ENCODE measurements at places on chromosomes 16 and 17.

DNA sequence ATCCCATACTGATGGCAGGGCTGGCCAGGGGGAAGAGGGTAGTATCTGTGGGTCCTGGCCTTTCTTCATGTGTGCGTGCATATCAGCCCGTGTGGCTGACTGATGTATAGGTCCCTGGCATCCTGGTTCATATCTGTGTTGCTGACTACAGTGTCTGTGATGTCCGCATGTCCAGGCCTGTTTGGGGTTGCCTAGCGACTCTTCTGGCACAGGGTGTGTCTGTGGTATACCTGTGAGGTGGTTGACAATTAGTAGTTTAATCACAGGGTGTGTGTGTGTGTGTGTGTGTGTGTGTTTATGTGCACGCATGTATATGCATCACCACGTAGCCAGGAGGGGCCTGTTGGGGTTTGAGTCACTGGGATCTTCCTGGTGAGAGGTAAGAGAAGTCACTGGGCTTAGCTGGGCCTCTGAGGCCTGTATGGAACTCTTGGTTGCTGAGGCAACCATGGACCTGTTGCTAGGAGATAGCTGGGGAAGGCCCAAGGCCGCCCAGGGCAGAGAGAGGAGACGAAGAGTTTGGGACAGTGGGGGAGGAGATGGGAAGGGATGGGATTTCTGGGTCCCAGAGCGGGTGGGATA lies 603 bp upstream of the TMEM95 start:
- DNase-seq, result no peak

- DNase-seq, result peak; percentile 79
These were observed 122.3 kb upstream of the CIBAR2 start for GRCh38 chr16:85234310-85235204.

DNA sequence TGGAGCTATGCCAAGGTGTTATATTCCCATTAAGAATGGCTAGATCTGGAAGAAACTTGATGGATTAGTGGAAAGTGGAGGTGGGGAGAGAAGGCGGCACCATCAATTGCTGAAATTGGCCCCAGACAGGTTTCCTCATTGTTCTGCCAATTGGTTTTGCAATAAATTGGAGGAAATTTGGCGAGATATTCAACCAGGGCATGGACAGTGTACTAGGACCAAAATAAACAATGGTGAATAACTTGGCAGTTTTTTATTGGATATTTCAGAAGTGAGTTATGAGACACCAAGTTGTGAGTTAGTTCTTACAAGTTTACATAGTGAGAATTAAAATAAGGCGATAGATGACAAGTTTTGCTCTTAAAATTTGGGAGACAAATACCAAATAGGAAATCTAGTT lies 41.1 kb upstream of the SOX9 start:
- DNase-seq, result no peak

- no peak for DNase-seq
These were observed 14.4 kb downstream of the NDUFAF8 start for GRCh38 chr17:81253358-81254131.

GRCh38 chr16:4634768-4635167 lies 10.1 kb downstream of the MGRN1 start:
- DNase-seq, result no peak

Measured in sciatic nerve (tissue), 2 donors.